Naive thymus-derived CD4-positive, alpha-beta T cell (primary cell): ENCODE measurements at places on chromosomes 2 and 18. TPM values are rescaled to one million over a fixed set of nuclear protein-coding genes. Genes with fewer than 3 reads are reported as not detected.

GRCh38 chr2:100953406-100954043 is 48.6 kb upstream of the RPL31 start:
- DNase-seq: no peak

DNA sequence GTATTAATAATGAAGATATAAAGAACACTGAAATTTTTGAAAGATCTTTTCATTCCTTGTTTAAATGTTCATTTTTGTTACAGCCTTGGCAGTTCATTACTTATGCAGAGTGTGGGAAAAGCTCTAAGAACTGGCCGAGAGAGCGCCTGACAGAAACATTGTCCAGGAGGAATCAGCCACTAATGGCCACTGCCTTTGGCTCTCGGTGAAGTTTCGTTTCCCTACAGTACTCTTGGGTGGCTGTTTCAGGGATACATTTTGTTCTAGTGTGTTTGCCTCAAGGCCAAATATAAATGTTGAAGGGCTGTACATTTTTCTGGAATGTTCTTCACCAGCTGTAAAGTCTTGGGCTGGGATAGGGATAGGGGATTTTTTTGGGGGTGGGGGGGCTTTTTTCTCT is 10.7 kb downstream of the SPTBN1 start:
- no peak for DNase-seq

GRCh38 chr2:47118581-47118980 is 36.5 kb downstream of the STPG4 start:
- no peak for DNase-seq

GRCh38 chr2:129112181-129112580 is 793.5 kb upstream of the HS6ST1 start:
- DNase-seq: no peak

GRCh38 chr2:219128396-219128795 is 32.2 kb downstream of the NHEJ1 start:
- no peak for DNase-seq

DNA sequence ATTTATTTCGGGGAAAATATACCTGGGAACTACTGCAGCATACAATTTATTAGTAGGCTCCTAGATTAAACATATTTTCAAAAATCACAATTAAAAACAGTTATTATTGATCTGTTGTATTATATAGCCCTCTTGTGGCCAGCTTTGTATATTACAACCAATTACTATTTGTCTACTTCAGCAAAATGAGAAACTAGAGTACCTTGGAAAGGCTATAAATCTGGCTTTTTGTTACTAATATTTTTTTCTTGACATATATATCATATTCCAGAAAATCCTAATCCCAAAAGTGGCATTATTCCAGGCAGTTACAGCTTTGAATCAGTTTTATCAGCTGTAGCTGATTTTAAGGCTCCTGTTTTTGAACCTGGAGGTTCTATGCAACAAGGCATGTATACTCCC is 101.2 kb downstream of the UBR3 start:
- DNase-seq: peak; percentile 30

DNA sequence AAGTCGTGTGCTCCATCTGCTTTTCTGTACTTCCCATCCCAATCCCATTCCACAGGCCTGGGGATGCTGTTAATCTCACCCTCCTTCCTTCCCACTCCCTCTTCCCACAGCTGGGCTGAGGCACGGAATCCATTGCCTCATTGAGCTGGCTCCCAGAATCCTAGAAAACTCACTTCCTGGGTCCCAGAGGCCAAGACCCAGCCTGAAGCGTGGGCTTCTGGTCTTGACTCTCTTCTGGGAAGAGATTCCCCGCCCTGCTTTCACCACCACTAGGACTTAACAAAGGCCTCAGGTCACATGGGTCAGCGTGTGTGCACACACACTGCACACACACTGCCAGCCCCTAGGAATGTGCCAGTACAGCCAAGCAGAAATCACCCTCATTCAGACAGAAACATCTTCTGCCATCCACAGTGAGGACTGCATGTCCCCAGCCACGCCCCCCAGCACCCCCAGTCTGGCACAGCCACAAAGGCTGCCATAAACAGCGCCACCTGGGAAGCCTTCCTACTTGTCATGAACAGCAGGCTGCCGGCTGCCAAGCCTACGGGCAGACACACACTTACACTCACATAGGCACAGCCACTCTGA is 165.8 kb downstream of the TNS1 start:
- no peak for DNase-seq

DNA sequence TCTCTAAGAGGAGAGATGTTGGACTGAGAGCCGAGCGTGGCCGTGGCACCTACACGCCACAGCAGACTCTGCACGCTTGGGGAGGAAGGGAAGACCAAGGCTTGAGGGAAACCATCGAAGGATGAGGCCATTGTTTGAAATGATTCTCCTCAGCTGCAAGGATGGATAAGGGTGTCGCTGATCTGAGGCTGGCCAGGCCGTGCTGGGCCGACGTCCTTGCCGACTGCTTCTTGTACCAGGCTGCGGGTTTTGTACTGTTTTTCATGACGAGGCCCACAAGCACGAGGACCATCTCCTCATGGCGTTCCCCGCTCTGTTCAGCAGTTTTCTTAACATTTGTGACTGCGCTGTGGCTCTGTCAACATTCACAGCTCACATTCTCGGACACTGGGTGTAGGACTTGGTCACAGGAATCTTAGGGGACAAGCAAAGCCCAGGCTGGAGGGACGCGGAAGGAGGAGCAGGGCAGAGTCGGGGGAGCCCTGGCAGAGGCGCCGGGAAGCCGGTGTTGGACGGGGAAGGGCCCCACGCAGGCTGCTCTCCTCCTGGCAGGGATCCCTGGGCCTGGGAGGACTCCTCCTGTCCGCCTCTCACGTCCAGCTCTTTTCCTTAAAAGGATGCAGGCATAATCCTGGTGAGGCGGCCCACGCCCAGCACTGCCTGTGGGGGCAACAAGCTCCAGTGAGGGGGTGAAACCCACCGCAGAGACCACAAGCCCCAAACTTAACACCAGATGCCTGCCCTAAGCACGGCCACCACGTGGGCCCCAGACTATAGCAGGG is 259.0 kb upstream of the SALL3 start:
- no peak for DNase-seq

DNA sequence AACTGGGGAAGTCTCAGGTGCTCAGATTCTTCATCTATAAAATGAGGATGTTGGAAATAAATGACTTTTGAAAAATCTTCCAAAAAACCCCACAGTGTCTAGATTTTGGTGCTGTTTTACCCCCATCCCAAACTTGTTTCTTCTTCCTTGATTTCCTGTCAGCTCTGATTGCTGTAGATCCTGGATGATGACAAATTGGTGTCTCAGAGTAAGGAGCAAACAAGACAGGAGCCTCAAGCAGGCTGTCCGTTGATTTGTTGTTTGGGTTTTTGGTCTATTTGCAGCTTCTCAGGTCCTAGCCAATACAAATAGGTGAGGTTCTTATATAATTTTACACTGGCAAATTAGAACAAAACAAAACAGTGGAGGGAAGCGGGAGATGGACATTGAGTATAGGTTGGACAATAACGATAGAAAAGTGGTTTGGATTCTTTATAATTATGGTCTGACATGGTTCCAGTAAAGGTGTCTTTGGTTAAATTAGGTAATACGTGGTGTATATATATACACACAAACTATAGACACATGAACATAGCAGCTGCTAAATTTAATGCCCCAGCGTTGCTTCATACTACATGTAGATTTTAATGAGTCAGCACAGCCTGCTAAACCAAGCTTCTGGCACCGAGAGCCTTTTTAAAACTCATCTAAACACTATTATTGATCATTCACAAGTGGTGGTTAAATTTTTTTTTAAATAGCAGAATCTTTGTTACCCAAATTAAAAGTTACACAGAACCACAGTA is 142.5 kb downstream of the FMNL2 start:
- DNase-seq: no peak

GRCh38 chr2:108535357-108535631 is 1.0 kb downstream of the LIMS1 start:
- no peak for DNase-seq

- no peak for DNase-seq
Observed at GRCh38 chr2:7165736-7166135, 248.5 kb downstream of the RNF144A start.

- no peak for DNase-seq
Observed at GRCh38 chr18:79715280-79715679, 35.7 kb downstream of the CTDP1 start.

GRCh38 chr18:8052237-8052701 is 485.2 kb downstream of the PTPRM start:
- DNase-seq: no peak

GRCh38 chr2:54549917-54550518 is 93.9 kb downstream of the SPTBN1 start:
- no peak for DNase-seq

GRCh38 chr2:71843391-71843850 is 304.2 kb downstream of the CYP26B1 start:
- no peak for DNase-seq

DNA sequence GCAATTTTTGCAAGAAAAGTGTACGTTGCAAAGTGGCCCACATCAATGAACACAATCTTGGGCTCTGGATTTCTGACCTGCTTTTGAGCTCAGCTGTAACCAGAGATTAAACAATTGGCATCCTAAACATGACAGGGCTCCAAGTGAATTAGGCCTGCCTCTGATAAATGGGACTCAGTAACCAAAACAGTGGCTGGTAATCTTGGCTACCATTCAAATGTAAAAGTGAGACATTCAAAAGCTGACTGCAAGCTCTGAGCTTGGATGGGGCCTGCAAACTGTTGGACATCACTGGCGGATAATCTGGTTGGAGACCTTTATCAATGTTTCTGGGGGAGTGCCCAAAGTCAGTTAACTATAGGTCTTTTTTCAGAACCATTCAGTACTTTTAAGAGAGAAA is 160.7 kb downstream of the RAB3GAP1 start:
- no peak for DNase-seq

DNA sequence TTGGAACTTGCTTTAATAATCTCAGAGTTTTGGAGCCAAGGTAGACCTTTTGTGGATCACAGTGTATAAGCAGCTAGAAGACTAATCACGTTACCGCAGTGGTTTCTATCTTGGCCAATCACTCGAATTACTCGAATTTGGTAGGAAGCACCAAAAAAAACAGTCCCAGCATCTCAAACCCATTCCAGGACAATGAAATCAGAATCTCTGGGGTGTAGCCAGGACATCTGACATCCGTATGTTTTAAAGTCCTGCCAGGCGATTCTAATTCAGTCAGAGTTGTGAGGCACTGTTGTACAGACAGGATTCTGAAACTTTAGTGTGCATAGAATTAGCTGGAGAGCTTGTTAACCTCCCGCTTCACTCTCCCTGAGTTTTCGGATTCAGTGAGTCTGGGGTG is 30.8 kb downstream of the GRHL1 start:
- no peak for DNase-seq

DNA sequence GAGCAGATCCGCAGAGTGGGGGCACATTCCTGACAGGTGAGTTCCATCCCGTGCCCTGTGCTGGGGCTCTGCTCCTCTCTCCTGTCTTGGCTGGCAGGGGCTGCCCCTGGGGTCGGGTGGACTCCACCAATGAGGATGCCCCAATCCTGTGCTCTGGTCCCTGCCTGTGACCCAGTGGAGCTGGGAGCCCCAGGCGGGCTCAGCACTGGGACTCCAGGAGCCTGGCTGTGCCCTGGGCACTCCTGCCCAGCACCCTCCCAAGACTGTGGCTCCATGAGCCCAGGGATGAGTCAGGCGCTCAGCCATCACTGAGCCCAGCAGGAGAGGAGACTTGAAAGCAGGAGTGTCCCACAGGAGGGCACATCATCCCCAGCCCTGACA is 53.9 kb downstream of the MBP start:
- no peak for DNase-seq

GRCh38 chr2:205644018-205644417 is 38.3 kb upstream of the NRP2 start:
- no peak for DNase-seq

DNA sequence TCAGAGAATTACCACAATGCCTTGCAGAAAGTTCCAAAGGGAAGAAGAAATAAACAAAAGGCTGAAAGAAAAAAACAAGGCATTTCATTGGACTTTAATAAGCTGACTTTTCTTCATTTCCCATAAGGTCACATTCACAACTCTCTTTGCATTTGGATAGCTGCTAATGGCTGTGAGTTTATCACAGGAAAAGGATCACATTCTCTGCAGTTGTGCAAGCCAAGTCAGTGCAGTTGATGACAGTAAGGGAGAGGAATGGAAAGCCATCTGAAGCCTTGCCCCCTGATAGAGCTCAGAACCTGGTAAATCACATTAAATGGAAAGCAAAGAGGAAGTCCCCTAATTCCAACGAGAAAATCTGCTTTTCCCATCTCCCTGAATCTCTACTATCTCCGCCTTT is 950.6 kb downstream of the CNTNAP5 start:
- no peak for DNase-seq

GRCh38 chr18:46325895-46326294 is 221.7 kb downstream of the HAUS1 start:
- DNase-seq: no peak

- DNase-seq: no peak
Observed at GRCh38 chr2:212109792-212110680, 428.6 kb downstream of the ERBB4 start.

The CD8B2 gene
- not detected for total RNA-seq

The CROCC2 gene
- not detected for total RNA-seq

The SNED1 gene
- 32.9 TPM for total RNA-seq

The SP3 gene
- total RNA-seq: 128 TPM

The E2F6 gene
- total RNA-seq: 6.2 TPM

The SLC11A1 gene
- 38.9 TPM for total RNA-seq

The SERPINB12 gene
- not detected in 2 replicates for total RNA-seq

The MZT2A gene
- 101 TPM for total RNA-seq

The SPR gene
- total RNA-seq: 0.94 and 1.1 TPM in 2 replicates

The LHCGR gene
- not detected in 2 replicates for total RNA-seq
